Cardiac fibroblast (primary cell): ENCODE measurements at places on chromosomes 7 and 10.

DNA sequence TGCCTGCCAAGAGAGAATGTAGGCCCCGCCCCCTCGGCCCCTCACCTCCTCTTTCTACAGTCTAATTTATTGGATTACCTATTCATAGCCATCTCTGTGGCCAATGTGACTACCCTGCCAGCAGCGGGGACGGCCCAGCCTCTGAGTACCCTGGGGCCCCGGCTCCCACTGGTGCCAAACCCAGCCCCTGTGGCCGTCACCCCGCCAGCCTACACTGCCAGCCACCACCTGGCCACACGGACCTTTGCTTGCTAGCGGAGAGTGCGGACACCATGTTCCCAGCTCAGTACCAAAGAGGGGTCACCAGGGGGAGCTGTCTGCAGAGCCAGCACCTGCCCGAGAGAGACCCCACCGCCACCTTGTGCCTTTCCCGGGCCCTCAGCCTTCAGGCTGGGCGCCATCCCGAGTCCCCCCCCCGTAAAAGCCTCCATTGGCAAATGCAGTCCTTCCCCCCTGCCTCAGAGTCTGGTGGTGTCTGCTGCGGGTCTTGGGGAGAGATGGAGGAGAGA lies 511.1 kb downstream of the ZNF37A start:
- DNase-seq, result no peak

- no peak for DNase-seq
Observed at GRCh38 chr7:89584896-89585295, 569.4 kb upstream of the STEAP1 start.

GRCh38 chr7:14687777-14688176 lies 214.8 kb downstream of the DGKB start:
- DNase-seq, result peak; percentile 49

DNA sequence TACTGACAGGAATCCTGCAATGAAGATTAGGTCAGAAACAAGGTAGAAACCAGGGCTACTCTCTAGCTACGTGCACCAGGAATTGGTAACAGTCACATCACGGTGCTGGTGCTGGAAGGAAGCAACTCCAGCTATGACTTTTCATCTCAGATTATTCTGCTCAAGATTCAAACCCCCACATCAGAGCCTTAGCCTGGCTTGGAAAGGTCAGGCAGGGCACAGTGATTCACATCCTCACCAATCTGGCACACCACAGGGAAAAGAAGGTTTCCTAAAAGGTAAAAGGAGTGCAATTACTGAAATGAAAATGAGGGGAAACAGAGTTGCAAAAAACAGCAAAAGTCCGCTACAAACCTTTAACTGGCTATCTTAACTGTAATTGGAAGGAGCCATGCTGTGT lies 240.2 kb upstream of the NPSR1 start:
- no peak for DNase-seq

DNA sequence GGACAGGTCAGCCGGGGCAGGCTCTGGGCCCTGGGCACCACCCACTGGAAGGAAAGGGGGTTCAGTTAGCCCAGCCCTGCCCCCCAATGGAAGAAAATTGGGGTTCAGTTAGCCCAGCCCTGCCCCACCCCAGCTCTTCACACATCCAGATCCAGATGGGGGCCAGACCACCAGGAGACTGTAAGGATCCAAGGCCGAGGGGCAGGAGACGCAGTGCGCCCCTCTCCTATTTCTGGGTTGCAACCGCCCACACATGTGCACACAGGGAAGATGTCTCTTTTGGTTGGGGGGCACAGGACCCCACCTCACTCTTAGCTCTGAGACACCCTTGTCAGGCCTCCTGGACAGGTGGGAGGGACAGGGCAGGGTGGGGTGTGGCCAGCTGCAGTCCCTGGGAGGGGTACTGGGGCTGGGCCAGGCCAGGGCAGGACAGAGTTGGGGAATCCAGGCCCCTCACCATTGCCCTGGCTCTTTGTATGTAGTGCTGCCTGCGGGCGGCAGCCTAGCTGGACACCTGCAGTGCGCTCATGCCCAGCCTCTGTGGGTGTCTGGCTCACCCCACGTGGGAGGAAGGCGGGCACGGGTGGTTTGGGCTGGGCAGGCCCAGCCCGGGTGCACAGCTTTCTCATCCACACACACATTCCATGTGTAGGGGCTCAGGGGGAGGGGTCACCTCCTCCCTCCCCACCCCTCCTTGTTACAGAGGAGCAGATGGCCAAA lies 141.2 kb downstream of the LHPP start:
- DNase-seq, result no peak

- DNase-seq, result no peak
Observed at GRCh38 chr7:3780525-3780924, 479.5 kb downstream of the SDK1 start.

- peak; percentile 52 for DNase-seq
Observed at GRCh38 chr7:155962191-155962967, 150.1 kb upstream of the SHH start.

- no peak for DNase-seq
Observed at GRCh38 chr7:2205036-2205780, 27.5 kb downstream of the MAD1L1 start.

GRCh38 chr10:23899166-23899565 lies 309.8 kb upstream of the KIAA1217 start:
- no peak for DNase-seq

GRCh38 chr10:62796896-62797295 lies 7.6 kb upstream of the ADO start:
- no peak for DNase-seq

DNA sequence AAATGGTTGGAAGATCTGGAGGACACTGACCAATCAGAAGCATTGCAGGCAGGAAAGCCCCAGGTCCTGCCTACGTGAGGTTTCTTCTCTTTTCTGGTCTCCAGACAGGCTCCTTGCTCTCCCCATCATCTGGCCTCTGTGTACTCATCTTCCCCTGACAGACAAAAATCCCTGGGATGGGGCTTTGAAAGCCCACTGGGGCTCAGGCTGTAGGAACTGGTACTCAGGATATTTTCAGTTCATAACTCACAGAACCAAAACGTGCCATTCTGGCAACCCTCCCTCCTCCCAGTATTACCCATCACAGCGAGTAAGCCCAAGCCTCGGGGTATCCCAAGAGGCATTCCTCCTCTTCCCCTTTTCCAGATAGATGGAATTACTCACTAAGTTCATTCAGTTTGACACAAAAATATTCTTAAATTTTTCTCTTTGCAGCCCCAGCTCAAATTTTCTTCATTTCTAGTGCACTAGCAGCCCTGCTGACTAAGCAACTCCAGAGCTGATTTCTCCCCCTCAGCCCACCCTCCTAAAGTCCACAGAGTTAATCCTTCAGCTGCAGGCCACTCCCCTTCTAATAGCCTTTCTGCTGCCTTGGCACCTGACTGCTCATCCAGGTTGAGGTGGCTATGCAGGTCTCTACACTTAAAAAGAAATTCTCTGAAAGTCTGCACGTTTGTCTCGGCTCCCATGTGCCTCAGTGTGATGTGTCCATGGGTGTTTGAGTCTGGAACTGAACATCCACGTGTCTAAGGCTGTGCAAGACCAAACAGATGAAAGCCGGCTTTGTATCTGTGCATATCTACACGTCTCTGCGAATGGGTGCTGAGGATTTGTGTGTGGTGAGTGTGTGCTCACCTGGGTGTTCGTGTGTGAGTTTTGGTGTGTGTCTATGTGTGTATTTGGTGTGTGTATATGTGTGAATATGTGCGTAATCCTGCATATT lies 331.4 kb downstream of the CCSER2 start:
- DNase-seq, result no peak

DNA sequence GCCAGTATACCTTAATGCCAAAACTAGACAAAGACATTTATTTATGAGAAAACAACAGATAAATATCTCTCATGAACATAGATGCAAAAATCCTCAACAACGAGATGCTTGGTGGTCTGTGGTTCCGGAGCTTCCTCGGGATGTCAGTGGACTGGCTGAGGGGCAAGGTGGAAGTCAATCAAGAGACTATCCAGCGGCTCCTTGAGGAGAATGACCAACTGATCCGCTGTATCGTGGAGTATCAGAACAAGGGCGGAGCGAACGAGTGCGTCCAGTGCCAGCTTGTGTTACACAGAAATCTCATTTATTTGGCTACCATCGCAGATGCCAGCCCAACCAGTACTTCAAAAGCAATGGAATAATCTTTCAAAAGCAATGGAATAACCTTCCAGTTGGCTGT lies 60.0 kb upstream of the PARD3 start:
- no peak for DNase-seq

DNA sequence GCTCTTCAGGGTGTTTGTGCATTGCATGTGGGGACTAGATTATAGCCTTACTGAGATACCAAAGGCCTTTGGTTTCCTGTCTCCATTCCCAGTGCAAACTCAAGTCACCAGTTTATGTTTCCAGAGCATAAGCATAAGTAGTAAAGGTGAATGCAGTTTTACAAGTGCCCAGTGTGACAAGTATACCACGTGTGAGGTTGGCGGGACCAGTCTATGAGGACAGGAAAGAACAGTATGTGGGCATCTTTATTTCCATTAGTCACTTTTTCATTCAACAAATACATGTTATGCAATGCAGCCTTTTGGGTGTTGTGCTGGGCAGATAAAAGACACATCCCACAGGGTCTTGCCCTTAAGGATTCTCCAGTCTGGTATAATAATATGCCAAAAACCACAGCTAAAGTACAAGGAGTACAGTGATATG lies 146.5 kb downstream of the ARID5B start:
- DNase-seq, result peak; percentile 62

- DNase-seq, result no peak
Observed at GRCh38 chr7:112485766-112486165, 5.0 kb downstream of the LSMEM1 start.

- DNase-seq, result no peak
Observed at GRCh38 chr10:60349426-60349825, 40.2 kb downstream of the ANK3 start.

DNA sequence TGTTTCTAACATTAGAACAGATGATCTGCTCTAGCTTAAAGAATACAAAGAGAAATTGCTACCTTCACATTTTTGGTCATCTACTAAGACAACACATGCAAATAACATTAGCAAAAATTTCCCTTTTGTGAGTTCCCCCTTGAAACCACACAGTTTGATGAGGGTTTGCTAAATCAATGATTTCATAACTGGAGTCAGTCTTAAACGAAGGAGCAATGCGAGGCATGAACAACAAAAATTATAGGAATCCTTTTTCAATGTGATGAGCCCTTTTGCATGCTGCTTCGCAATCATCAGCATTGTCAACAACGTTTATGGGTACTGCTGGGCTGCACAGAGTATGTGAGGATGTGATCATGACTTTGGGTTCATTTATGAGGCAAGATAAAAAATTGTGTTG lies 286.4 kb downstream of the C7orf25 start:
- DNase-seq, result no peak

DNA sequence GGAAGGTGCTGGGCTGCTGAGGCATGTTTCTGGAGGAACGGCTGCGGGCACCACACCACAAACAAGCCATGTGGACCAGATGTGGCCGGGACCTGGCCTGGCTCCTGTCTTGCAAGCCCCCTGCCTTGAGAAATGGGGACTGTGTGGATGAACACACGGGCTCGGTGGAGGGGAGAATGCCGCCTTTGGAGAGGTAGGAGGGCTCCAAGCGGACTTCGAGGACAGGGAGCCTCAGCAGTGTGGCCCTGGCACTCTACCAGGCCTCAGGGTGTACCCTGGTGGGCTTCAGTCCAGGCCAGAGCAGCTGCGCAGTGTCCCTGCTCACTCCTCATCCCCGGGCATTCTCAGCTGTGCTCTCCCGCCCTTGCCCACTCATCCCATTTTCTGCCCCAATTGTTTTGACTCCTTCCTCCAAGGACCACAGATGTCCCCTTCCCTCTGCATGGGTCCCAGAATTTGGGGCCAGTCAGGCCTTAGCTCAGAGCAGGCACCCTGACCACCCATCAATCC lies 31.5 kb downstream of the PWWP2B start:
- no peak for DNase-seq

GRCh38 chr7:51314726-51315125 lies 1.9 kb downstream of the COBL start:
- no peak for DNase-seq

DNA sequence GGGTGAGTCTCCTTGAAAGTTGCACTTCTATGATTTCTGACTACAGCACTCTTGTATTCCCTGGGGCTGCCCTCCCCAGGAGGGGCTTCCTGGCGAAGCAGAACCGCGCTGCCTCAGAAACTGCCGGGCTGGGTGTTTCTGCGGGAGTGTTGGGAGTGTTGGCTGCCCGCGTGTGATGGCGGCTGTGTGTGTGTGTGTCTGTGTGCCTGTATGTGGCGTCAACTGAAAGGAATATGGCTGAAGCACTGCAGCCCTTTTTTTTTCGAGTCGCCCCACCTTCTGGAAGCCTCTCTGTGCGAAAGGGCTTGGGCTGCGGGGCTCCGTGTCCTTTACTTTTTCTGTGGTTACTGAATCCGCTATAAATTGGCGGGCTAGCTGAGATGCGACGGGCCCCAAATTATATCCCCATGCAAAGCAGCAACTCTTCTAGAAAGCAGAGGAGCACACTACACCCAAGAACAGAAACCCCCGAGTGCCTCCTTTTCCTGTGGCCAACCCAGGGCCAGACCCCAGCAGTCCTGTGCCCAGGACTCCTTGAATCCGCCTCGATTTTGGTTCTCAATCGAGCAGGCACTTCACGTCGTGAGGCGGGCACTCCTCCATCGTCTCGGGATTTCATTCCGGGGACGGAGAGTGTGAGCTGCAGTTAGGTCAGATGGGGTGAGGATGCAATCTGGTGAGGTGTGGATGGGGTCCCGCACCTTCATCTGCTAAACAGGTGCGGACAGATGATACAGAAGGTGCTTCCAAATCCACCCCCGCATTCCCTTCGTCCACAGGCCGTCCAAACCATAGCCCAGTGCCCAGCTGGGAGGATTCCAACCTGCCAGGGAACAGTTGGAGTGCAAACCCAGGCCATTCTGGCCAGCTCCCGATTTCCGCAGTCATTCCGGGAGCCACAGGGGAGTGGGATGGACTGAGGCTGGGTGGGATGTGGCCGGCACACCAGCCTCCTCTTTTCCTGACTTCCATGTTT lies 22.5 kb upstream of the ZNF273 start:
- no peak for DNase-seq

DNA sequence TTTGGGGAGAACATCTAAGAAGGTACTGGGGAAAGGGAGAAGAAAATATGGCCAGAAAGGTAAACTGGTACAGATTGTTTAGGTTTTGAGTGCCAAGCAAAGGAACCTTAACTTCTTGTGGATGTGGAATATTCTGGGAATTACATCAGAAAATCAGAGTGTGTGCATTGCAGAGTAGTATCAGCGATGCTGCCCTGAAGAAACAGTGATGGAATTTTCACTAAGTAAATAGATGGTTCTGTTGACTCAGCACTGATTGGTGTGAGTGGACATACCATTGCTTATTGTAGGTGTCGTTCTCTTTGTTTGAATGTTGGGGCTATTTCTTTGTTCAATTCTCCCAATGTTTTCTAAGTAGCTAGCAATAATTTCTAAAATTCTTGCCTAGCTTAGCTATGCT lies 24.4 kb upstream of the AKR1B1 start:
- DNase-seq, result no peak

DNA sequence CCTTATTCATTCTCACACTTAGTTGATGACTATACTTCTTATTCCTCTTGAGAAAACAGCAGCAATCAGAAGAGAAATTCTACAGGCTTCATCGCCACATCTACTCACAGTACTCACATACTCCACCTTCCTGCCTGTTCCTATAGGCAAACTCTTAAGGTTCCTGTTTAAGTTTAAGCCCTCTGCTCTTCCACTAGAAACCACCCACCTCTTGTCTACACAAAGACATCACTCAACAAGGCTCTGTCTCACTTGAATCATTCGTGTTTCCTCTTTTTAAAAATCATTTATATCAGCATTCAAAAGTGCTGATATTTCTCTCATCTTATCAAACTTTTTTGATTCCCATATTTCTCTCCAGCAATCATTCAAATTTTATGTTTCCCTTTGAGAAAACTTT lies 85.5 kb upstream of the ADO start:
- no peak for DNase-seq

GRCh38 chr10:60870803-60871202 lies 73.2 kb downstream of the RHOBTB1 start:
- DNase-seq, result no peak

GRCh38 chr10:77417806-77418640 lies 219.6 kb downstream of the KCNMA1 start:
- no peak for DNase-seq
